ENCODE measurements at places on chromosomes 3 and 15.

- DNase-seq: no peak
These were observed 27.0 kb downstream of the KIF7 start for GRCh38 chr15:89628301-89628700.

GRCh38 chr3:45880725-45881077, 5.6 kb upstream of the CCR9 start:
- no peak for DNase-seq

DNA sequence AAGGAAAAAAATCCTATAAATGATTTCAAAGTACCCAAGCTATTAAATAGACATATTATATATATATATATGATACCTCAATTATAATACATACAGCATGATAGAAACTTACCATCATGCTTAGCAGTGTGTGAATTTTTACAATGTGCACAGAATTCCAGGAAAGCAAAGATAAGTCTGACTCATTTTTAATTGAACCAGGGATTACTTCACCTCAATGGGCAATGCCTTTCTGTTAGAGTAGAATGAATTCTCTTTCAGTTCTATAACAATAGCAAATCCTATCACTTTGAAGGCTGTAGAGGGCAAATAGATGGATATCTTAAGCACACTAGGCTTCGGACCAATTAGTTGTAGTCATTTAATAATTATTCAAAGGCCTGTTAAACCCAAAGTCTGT, 54.8 kb upstream of the P3H2 start:
- DNase-seq: no peak

GRCh38 chr3:4855676-4856075, 123.6 kb upstream of the BHLHE40 start:
- no peak for DNase-seq

GRCh38 chr15:36832774-36833463, 253.5 kb downstream of the CDIN1 start:
- DNase-seq: no peak

DNA sequence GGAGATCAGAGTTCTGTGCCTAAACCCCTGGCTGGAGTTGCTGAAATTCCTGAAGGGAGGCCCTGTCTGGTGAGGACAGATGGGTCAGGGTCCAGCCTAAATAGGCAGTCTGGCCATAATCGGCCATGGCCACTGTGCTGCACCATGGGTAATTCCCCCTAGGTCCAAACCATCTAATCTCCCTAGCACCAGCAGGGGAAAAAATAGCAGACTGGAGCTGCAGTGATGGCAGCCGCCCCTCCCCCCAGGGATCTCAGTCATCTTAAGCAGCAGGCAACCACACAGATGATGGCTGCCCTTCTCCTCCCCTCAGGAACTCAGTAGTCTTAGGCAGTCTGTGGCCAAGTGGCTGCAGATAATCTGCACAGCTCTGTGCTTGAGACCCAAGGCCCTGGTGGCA, 68.4 kb upstream of the CD96 start:
- DNase-seq: no peak

GRCh38 chr3:186258968-186259367, 103.1 kb downstream of the DGKG start:
- DNase-seq: no peak

- DNase-seq: no peak
These were observed 24.7 kb downstream of the ILDR1 start for GRCh38 chr3:121997372-121997771.

- no peak for DNase-seq
These were observed 31.9 kb downstream of the TNIK start for GRCh38 chr3:171428321-171428787.

DNA sequence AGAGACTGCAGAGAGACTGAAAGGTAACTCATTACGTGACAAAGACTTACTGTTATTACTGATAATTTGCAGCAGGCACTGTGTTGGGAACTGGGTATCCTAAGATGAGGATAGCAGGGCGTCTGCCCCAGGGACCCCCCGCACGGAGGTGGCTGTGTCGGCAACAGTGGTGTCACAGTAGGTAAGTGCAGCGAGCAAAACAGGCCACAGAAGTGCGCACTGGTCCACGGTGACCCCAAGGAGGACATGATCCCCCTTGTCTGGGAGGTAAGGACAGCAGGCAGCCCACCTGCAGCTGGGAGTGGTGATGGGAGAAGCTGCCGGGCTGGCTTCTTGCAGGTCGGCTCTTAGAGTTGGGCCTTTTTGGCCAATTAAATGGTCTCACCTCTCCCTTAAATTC, 82.9 kb downstream of the FAM43A start:
- DNase-seq: no peak

GRCh38 chr3:24598695-24599470, 104.2 kb upstream of the THRB start:
- DNase-seq: no peak

DNA sequence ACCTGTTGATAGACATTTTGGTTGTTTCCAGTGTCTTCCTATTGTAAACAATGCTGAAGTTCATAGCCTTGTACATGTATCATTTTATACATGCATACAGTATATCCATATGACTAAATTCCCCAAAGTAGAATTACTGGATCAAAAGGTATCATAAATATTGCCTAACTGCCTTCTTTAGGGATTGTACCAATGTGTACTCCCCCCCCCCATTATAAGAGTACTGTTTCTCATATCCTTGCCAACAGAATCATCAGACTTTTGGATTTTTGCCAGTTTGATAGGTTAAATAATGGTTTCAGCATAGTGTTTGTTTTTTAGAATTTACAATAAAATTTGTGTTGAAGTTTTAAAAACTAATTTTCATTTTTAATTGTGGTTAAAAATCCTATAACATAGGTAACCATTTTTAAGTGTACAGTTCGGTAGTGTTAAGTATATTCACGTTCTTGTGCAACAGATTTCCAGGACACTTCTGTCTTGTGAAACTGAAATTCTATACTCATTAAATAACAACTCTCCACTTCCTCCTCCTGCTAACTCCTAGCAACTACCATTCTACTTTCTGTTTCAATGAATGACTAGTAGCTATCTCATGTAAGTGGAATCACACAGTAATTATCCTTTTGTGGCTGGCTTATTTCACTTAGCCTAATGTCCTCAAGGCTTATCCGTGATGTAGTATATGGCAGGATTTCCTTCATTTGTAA, 30.8 kb upstream of the MAP3K13 start:
- DNase-seq: no peak

DNA sequence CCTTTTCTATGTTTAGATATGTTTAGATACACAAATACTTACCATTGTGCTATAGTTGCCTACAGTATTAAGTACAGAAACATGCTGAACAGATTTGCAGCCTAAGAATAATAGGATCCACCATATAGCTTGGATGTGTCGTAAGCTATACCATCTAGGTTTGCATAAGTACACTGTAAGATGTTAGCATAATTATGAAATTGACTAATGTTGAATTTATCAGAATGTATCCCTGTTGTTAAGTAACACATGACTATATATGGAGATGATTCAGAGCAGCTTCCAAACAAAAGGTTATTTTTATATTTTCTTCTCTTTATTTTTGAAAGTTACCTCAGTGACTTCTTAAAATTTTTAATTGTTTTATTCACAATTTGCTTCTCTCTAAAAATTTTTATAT, 2.4 kb downstream of the SLC28A2 start:
- DNase-seq: no peak

DNA sequence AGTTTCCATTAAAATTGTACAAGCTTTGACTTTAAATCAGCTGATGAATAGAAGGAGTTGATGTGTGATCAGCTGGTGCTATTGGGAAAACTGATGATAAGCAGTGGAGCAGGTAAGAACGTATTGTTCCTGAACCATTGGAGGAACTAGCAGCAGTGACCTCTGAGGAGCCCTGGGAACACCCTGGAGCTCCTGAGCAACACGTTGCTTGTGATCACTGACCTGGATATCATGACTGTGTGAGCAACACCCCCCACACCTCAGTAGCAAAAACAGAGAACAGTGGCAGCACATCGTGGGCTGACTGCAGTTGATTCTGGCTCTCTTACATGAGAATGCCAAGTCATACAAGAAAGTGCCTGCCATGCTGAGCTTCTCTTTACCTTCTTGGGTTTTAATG, 72.9 kb downstream of the BLM start:
- DNase-seq: no peak

DNA sequence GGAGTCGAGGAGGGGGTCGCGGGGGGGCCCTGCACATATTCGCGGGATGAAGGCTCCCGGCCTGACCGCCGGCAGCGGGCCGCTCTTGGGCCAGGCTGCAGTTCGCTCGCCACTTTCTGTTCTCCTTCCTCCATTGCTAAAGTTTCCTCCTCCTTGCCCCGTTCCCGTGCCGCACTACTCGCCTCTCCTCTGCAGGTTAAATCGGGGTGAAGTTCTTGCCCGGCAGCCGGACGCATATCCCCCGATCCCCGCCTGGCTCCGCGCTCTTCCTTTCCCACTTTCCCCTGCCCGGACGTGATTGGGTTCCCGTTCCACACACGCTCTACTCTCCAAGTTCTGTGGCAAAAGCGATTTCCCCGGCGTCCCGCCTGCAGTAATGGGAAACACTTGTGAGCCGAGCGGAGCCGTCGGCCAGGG, 556 bp downstream of the CRYBG3 start:
- peak; percentile 43 for DNase-seq

GRCh38 chr3:9416139-9416780, 18.8 kb downstream of the SETD5 start:
- no peak for DNase-seq

DNA sequence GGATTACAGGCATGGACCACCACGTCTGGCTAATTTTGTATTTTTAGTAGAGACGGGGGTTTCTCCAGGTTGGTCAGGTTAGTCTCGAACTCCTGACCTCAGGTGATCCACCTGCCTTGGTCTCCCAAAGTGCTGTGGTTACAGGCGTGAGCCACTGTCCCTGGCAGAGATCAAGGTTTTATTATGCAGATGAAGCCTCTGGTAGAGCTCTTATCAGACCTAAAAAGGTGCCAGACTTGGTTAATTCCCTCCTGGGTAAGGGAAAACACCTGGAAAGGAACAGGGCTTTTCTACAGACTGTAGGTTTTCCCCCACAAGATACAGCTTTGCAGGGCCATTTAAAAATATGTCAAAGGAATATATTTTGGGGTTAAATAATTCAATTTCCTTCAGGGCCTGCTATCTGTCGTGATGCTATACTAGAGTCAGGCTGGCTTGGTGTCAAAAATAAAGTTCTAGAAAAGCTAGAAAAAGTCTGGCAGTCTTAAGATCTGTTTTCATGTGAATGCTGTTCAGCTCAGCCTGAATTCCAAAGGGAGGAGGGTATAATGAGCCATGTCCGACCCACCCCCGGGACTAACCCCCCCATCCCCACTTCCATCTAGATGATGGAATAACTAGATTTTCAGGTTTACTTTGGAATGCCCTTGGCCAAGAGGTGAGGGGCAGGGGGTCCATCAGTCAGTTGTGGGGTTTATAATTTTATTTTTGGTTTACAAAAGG, 1.9 kb upstream of the BLOC1S6 start:
- no peak for DNase-seq

DNA sequence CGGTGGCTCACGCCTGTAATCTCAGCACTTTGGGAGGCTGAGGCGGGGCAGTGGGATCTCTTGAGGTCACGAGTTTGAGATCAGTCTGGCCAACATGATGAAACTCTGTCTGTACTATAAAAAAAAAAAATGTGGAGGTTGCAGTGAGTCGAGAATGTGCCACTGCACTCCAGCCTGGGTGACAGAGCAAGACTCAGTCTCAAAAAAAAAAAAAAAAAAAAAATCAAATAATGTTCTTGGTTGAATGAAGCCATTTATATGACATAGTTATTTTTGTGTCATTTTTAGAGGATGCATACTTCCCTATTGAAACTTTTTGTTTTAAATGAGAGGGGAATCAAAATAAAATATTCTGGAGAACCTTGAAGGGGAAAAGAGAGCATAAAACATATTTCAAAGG, 3.1 kb downstream of the HMCES start:
- DNase-seq: no peak

DNA sequence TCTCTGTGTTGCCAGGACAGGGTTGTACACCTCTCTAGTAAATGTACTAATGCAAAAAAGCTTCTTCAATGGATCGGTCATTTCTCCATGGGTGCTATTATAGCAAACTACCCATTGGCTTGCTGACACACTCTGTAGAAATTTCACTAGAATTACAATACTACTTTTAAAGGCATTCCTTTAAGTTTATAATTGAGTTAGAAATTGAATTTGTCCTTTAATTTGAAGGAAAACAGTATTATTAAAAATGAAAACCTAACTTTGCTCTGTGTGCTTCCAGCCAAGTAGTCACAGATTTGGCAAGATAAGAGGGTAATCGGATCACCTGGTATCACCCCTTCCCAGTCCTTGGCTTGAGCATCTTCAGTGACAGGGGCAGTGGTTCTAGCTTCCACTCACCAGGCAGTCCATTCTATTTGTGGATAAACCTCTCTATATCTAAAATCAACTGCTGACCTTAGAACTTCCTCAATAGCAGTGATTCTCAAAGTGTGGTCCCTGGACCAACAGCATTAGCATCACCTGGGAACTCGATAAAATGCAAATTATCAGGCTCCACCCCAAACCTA, 93.2 kb downstream of the GHSR start:
- no peak for DNase-seq

DNA sequence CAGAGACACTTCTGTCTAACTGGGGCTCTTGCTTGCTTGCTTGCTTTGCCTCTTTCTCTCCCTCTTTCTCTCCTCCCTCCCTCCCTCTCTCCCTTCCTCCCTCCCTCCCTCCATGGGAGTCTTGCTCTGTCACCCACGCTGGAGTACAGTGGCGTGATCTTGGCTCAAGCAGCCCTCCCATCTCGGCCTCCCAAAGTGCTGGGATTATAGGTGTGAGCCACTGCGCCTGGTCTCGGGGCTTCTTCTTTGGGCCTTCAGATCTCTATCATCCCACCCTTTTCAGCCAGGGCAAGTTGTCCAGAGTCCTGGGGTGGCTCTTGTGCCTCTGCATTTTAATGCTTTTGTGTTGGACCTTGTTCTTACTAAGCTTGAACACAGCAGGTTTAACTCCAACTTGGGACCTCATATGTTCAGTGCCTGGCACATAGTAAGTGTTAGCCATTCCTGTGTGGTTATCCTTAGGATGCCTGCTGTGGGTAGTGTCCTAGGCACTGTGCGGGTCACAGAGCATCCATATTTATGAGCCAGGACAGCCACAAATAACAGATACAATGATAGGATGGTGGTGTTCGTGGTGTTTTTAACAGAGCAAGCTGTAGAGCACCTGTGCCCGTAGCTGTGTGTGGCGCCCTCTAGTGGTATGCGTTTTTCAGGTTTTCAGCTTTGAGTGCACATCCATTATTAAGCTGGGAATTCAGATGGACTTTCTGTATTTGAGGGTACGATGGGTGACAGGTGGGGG, 75.1 kb downstream of the CCK start:
- peak; percentile 62 for DNase-seq

DNA sequence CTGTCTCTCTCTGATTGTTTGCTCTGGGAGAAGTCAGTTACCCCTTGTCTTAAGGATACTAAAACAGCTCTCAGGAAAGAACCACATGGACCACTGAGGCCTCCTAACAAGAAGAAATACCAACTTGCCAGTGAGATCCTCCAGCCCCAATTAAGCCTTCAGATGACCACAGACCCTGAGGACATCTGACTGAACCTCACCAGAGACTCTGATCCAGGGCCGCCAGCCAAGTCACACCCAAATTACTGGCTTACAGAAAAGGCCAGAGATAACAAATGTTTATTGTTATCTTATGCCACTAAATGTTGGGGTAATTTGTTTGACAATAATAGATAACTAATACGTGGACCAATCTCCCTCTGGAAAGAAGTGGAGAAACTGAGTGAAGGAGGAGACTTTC, 40.2 kb downstream of the SLC12A8 start:
- DNase-seq: no peak
